ENCODE measurements at places on chromosomes 6 and 20.

DNA sequence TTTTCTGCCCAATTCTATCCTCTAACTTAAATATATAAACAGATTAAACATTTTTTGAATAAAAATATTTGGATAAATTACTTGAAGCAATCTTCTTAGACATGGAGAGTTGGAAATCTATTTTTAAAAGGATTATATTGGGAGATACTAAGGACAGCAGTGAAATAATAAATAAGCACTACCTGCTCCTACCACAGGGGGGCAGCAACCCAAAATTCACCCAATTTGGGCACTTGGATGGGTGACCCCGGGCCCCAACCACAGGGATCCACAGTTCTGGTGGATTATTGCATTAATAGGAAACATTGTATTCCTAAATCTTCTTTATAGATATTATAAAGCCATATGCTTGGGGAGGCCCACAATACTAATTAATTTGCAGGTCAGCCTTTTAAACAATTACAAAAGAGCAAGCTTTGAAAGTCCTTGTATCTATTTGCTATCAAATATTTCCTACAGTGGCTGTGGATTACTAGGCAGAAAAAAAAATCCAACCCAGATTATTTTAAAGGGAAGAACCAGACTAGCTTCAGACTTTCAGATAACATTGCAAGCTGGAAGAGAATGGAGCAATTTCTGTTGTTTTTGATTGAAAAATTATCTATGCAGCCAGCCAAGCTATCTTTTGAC, 66.4 kb upstream of the PDE10A start:
- DNase-seq, result no peak

DNA sequence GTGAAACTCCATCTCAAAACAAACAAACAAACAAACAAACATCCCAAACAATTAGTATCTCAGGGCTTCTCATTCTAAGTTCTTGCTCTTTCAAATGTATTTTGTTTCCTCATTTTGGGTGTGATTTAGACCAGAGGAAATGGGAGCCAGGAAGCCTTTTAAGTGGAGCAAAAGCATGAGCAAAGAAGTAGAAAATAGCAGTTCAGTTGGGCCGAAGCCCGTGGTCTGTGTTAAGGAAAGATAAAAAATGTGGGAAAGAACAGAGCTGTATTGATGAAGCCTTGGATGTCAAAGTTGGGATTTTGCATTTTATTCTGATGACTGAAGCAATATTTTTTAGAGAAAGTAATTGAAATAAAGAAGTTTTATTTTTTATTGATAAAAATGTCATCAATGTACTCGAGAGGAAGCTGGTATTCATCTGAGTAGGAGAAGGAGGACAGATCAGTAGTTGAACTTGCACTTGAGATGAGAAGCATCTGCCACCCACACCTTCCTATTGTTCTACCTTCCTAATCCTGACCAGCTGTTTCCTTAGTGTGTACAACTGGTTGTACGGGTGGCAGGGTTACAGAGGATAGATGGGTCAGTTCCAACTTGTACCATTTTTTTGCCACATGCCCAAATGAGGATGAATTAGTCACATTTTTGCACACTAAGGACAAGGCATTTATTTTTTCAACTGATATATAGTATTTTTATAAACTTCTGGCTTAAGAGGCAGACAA, 56.1 kb downstream of the KIAA0408 start:
- DNase-seq, result no peak

DNA sequence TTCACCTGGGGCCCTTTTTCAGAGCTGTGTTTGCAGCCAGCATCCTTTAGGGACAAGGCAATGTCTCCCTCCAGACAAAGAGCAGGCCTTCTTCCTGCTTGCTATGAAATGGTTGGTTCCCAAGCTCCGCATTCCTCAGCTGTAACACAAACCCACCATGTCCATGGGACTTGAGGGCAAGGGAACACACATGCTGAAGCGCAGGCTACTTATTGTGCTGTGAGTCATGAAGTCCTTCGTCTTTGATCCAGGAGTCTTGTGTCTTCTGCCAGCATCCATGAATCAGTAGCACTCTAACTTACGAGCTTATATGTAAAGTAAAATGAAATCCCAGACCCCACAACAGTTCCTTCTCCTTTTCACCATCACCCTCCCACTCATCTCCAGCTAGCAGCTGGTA, 59.0 kb downstream of the ANKRD60 start:
- no peak for DNase-seq

GRCh38 chr6:52953911-52954839, 40.9 kb downstream of the GSTA4 start:
- no peak for DNase-seq

DNA sequence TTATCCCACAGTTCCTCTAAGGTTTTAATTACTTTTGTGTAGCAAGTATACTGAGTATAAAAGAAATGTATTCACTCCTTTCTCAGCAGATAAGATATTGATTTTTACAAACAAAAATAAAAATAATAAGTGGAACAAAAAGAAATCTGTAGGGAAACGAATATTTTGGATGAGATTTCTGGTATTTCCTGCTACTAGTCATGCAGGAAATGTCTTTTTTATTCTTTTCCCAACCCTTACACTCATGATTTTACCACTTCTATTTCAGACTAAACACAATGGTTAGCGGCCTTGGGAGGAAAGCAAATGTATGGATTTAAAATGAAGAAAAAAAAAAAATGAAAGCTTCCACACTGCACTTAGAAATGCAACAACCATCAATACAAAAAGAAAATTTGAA, 580.5 kb upstream of the MARCKS start:
- DNase-seq, result no peak

DNA sequence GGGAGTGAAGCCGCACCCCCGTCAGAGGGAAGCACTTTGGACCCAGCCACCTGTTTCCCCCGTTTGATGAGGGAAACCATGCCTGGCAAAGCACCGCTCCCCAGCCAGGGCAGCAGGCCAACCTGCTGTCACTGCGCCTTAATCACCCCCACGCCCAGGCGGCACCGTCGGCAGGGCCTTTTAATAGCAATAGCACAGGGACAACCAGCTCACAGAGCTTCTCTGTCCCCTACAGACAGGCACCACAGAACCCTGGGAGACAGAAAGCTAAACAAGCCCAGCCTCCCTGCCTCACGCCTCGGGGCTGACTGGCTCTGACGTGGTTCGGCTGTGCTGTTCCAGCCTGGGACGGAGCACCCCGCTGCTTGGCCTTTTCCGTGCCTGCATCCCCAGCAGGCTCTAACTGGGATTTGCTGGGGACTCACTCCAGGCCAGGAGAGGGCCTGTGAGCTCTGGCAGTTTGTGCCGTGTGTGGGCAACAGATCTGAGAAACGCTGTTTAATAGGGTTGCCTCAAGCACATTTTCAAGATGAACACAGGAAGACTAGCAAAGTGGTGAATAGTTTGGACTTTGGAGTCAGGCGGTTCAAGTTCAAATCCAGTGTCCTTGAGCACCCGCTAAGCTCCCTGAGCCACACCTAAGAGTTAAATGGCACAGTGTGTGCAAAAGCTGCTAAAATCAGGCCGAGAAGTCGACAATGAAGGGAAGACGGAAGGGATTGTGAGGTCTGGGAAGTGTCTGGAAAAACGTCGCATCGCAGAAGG, 223.8 kb downstream of the NRN1 start:
- DNase-seq, result no peak

DNA sequence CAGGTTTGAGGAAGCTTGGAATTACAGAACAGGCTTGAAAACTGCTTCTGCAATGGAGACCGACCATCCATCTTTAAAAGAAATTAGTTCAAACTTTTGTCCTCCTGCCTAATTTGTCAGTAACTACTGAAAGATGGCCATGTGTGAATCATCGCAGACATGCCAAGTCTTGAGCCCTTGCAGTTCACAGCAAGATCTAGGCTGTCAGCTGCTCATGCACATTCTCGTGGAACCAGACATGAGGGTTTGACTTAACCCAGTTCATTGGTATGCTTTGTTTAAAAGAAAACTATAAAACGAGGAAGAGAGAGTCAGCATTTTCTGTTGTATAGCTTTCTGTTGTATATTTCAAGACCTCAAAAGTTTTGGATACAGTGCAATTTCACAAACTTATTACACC, 74.0 kb upstream of the SAMD5 start:
- DNase-seq, result no peak

GRCh38 chr6:138987080-138987642, 892 bp downstream of the REPS1 start:
- no peak for DNase-seq

DNA sequence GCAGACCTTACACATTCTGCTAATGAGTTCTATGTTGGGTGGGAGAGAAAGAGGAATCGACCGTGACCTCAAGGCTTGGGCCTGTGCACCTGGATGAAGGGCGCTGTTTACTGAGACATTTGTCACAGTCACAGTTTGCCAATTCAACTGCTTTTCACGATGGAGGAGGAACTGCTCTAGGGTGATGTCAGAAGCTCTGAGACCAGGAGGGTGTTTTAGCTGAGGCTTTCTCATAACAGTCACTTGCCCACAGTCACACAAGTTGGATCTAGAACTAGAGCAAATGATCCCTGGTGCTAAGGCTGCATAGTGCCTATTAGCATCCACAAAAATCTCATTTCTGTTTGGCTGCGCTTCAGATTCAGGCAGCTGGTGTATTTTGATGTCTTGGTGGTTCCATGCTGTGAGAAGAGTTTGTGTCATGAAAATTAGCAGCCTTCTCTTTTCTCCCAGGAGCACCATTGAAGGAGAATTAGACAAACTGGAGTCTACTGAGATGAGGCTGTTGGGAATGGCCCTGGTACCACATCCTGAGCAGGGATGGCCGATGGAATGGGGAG, 83.3 kb upstream of the TGM3 start:
- no peak for DNase-seq

GRCh38 chr6:27190126-27190525, 57.4 kb upstream of the PRSS16 start:
- no peak for DNase-seq

DNA sequence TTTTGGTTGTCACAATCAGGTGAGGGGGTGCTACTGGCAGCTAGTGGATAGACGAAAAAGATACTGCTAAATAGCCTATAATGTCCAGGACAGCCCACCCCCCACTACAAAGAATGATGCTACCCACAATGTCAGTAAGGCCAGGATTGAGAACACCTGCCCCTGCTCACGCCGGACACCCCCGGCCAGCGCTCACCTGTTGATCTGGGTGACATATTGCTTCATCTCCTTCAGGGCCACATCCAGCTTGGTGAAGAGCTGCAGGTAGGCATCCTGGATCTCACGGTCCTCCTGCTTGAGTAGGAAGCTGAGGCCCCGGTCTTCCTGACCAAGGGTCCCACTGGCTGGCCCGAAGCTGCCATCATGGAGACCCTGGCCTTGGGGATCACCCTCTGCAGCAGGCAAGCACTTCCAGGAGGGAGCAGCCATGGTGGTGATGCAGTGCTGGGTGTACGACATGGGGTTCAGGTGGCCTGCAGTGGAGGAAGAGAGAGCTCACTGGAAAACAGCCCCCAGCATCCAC, 178.6 kb downstream of the PREX1 start:
- no peak for DNase-seq
